ENCODE measurements at places on chromosomes 11 and 22.

DNA sequence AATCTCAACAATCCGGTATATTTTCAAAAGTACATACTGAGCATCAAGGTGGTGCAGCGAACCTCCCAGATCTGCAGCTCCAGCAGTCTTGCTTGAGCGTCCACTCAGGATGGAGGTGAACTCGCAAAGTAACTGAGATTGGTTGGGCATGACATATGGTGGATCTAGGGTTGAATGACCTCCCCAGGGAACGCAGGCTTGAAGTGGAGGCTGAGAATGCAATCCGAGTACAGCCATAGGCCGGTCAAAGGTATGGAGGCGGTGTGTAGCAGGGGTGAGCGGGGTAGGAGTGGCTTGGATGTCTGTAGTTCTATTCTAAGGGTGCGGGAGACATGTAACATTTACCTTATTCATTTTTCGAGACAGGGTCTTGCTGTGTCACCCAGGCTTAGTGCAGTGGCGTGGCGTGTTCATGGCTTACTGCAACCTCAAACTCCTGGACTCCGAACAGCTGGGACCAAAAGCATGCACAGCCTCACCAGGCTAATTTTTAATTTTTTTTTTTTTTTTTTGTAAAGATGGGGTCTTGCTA, 631 bp upstream of the C22orf39 start:
- DNase-seq, result no peak

- no peak for DNase-seq
Measured at GRCh38 chr11:125593114-125593820, 615 bp downstream of the STT3A start.

GRCh38 chr22:17918840-17919239, 105.5 kb downstream of the MICAL3 start:
- DNase-seq, result no peak

DNA sequence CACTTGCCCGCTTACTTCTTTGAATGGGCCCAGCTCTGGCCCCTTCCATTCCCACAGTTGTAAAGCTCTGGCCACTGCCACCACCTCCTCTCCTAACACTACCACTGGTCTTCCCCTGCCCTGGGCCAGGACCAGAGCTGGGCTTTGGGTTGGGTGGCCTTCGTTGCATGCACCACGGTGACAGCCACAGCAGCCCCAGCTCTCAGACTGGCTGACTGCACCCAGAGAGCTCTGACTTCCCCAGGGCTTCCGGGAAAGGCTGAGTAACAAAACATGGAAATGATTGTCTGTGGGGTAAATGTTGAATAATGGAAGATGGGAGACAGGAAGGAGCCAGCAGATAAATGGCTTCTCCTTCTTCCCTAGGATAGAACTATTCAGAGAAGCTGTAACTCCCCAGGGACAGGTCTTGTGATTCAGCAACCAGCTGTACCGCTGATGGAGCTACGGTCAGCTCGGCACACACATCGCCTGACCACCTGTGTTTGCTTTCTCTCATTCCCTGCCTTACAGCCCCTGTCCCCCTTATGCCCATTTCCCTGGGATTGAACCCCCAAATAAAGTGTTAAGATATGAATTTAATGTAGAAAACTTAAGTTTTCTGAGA, 27.6 kb downstream of the SCN4B start:
- no peak for DNase-seq

- no peak for DNase-seq
Measured at GRCh38 chr11:64759131-64759721, 548 bp downstream of the PYGM start.

- DNase-seq, result no peak
Measured at GRCh38 chr11:90344546-90344945, 121.7 kb upstream of the CHORDC1 start.

GRCh38 chr11:2256293-2256913, 14.0 kb downstream of the ASCL2 start:
- no peak for DNase-seq

DNA sequence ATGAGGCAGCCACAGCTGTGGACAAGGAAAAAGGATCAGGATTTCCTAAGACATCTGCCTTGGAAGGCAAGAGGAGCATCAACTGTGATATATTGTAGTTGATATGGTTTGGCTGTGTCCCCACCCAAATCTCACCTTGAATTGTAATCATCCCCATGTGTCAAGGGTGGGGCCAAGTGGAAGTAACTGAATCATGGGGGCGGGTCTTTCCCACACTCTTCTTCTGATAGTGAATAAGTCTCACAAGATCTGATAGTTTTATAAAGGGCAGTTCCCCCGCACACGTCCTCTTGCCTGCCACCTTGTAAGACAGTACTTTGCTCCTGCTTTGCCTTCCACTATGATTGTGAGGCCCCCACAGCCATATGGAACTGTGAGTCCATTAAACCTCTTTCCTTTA, 10.2 kb downstream of the RIC8A start:
- no peak for DNase-seq

- DNase-seq, result no peak
Measured at GRCh38 chr11:93819966-93820695, 30.3 kb downstream of the VSTM5 start.

GRCh38 chr22:30044881-30045493, 35.3 kb upstream of the HORMAD2 start:
- DNase-seq, result no peak

DNA sequence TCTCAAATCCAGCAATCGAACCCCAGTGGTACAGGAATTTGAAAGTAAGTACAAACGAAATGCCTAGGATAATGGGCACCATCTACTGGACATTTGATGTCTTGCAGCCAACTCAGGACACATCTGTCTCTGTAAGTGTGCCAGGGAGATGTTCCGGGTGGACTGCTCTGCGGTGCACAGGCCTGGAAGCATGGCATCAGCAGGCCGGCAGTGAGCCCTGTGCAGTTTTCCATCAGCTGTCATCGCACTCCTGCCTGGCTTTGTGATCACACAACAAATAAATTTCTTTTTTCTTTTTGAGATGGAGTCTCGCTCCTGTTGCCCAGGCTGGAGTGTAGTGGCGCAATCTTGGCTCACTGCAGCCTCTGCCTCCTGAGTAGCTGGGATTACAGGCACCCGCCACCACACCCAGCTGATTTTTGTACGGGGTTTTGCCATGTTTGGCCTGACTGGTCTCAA, 71.0 kb downstream of the JAM3 start:
- DNase-seq, result peak; percentile 36

DNA sequence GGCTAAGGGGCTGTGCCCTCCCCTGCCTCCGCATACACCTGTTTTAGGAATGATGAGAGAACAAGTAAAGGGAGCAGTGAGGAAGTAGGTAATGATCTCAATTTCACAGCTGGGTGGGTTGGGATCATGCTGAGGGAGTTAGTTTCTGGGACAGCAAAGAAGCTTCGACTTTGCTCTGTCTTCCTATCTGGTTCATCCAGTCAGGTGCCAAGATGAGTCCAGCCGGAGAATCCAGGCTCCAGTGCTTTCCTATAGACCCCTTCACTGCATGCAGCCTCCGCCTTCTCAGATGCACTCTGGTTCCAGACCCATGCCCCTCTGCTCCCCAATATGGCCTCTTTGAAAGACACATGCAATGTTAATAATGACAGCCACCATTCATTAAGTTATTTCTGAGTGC, 119.1 kb upstream of the NCAM1 start:
- DNase-seq, result no peak

DNA sequence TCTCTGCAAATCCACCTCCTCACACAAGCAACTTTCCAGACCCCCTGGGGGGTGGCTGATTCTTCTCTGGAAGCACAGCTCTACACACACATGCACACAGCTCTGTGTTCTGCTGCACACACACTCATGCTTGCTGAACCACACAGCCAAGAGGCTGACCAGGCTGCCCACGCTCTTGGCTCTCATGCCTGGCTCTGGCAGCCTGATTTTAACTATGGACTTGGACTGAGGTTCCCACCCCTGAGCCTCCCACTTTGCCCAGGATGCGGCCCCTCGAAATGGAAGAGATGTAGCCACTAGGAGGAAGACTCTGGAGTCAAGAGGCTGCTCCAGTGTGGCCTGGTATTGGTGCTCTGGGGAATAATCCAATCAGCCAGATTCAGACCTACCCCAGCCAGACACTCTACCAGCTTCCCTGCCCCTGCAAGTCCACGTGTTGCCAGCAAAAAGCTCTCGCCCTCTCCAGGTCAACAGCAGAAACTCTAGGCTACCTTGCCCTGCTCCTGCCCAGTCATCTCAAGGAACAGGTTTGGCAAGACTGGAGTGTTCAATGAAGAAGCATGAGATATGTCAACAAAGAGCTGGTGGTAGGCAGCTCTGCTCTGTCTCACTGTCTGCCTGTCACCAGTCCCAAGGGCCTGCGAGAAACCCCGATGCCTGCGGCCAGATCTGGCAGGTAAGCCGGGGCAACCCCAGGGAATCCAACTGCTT, 8.8 kb upstream of the CASTOR1 start:
- no peak for DNase-seq

- no peak for DNase-seq
Measured at GRCh38 chr22:25869771-25870170, 127.8 kb downstream of the MYO18B start.

DNA sequence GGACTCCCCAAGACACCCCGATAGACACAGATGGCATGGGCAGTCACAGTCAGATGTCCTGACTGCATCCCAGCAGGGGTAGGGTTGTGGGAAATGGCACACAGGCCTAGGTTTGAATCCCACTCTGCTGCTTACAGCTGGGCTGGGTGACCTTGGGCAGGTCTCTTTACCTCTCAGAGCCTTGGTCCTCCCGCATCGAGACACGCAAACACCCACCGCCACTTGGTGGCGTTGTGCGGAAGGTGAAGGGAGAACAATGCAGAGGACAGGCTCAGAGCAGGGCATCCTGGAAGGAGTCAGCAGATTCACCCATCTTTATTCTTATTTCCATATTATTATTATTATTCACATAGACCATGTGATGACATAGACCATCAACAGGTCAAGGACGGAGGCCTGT, 140.5 kb downstream of the MIAT start:
- no peak for DNase-seq

GRCh38 chr22:44576311-44577260, 78.6 kb upstream of the RTL6 start:
- DNase-seq, result no peak

- DNase-seq, result no peak
Measured at GRCh38 chr11:125460275-125460674, 35.8 kb downstream of the FEZ1 start.

DNA sequence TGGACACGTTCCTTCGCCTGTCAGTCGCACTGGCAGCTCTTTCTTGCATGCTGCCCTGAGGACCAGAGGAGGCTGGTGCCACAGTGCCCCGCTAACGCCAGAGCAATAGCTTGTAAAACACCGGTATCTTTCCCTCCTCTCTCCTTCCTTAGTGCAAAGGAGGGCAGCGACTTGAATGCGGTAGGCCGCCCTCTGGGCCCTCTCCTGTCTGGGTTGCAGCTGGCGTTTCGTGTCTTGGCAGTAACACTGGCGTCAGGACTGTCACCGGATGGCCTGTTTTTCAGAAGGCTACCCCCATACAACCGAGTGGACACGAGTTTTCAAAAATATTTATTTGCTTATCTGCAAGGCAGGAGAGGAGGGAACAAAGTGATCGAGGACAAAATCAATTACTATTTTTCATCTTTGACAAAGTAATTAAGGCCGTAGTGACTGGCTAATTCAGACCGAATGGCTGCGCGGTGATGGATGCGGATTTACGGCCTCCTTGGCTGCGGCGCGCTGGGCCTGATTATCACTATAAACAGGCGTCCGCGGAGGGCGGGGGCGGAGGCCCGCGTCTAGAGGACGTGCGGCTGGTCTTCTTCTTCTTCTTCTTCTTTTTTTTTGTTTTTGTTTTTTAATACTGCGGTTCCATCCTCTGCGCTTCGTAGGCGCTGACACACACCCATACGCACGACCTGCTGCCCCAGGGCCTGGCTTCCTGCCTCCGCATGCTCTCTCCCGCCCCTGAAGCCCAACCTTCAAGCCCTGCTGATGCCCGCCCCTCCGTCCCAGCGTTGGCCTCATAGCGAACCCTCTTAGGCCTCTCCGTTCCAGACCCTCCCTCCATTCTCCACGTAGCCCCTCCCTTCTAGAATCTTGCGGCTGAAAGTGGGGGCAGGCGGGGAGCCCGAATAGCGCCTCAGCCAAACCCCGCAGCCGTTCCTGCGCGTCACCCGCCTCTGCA, 2.9 kb upstream of the SLC6A5 start:
- DNase-seq, result no peak

- no peak for DNase-seq
Measured at GRCh38 chr22:45320357-45320976, 10.7 kb downstream of the FAM118A start.

GRCh38 chr11:126080161-126080941, 17.7 kb upstream of the CDON start:
- DNase-seq, result no peak

- no peak for DNase-seq
Measured at GRCh38 chr11:469684-470560, 19.8 kb downstream of the PTDSS2 start.

DNA sequence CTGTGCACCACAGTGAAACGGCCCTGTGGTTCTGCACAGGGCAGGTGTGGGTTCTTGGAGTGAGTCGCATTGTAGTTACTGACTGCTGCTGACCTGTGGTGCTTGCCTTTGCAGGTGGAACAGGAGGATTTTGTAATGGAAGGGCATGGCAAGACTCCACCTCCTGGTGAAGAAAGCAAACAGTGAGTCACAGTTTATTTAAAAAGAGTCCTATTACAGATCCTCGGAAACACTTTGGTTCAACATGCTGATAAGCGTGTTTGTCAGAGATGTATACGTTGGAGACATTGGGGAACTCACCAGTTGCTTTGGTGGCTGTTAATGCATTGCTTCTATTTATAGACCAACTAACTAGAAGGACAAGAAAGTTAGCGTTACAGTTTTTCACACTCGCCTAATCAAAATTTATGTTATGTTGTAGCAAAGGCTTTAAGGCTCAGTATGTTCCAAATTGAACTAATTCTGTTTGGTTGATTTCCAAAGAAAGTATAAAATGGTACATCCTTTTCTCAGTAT, 21.7 kb upstream of the TNRC6B start:
- no peak for DNase-seq

DNA sequence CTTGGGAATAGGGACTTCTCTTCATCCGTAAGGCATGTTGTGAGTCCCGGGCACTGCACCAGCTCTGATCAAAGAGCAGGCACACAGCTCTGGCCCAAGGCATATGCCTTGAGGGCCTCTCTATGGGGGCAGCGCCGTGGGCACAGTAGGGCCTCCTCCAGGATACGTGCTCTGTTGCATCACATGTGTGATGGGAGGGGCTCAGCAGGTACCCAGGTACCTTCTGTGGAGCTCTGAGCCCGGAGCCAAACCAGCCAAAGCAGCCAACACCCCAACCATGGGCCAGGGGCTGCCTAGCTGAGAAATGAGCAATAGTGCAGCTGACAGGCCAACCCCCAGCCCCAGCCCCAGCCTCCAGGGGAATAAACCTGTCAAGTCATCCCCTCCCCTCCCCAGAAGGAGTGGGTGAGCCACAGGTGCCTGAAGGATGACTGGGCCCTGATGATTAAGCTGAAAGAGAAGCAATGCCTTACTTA, 79.7 kb upstream of the SHISAL1 start:
- no peak for DNase-seq

- DNase-seq, result peak; percentile 68
Measured at GRCh38 chr11:117815262-117815803, 9.2 kb downstream of the FXYD2 start.

DNA sequence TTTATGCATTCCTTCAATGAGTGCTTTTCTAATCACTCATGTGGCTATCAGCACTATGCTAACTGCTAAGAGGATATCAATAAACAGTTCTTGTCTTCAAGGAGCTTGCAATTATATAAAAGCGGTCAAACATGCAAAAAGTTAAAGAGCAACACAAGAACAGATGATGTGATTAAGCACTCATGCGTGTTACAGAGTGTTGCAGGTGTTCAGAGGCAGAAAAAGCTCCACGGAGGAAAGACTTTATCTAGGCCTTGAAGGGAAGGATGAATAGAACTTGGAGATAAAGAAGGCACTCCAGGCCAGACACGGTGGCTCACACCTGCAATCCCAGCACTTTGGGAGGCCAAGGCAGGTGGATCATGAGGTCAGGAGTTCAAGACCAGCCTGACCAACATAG, 13.6 kb downstream of the CD3E start:
- DNase-seq, result no peak
